Activated T-helper 2 cell treated with anti-CD3 and anti-CD28 coated beads, Interferon-gamma antibody, Interleukin-2, Interleukin-4, amounts not matched to agents 10 μg/mL and 5 μg/mL and 100 μg/mL, durations not matched to agents 14 hours and 24 hours and 36 hours (primary cell): ENCODE measurements at places on chromosomes 5 and 9. TPM values are rescaled to one million over a fixed set of nuclear protein-coding genes. Genes with fewer than 3 reads are reported as not detected.

- H3K27ac ChIP-seq: no peak overlapping the region
- no peaks in the 10 kb centered on the region for H3K36me3 ChIP-seq
- no peaks in the 10 kb centered on the region for H3K4me1 ChIP-seq
- peaks cover 10% of the 10 kb centered on the region for H3K27me3 ChIP-seq
Measured at GRCh38 chr9:126586236-126586635, 27.5 kb upstream of the LMX1B start.

DNA sequence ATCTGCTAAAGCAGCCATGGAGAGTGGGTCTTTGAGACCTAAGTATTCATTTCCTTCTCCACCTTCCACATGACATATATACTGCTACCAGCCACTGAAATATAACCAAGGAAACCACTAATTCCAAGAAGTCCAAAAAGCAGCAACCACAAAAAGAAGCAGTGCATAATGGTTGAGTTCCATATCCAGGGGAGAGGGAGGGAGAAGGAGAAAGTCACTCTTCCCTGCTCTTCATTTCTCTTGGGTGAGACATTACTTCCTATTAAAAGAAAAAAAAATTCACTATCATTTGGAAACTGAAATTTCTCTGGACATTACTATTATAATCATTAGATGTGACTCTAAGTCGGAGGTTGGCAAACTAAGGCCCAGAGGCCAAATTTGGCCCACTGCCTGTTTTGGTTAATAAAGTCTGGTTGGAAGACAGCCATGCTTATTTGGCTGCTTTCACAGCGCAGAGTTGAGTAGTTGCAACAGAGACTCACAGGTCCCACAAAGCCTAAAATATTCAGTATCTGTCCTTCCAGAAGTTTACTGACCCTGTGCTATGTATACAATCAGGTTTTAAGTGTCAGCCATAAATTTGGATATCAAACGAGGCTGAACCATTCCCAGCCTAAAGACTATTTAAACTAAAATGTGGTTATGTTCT lies 168.6 kb downstream of the MPDZ start:
- H3K4me3 ChIP-seq: no peak overlapping the region
- no peaks in the 10 kb centered on the region for H3K27me3 ChIP-seq
- H3K36me3 ChIP-seq: no peaks in the 10 kb centered on the region
- H3K27ac ChIP-seq: no peak overlapping the region
- DNase-seq: no peak

DNA sequence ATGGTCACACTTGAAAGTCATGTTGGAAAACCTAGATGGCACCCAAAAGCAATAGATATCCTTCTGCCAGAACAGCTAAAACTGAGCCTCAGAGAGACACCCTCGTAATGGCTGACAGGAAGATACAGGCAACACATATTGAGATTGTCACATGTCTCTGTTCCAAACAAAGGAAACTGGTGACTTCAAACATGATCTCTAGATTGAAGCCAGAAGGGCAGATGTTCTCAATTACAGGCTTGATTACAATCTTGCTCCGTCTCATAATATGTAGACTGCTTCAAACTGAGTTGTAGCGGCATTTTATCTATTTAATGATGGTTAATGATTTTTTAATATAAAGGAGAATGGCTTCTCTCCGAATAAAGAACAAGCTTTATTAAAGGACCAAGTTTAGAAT lies 774.3 kb downstream of the KCTD16 start:
- no peak for DNase-seq
- H3K36me3 ChIP-seq: no peaks in the 10 kb centered on the region
- H3K27me3 ChIP-seq: no peaks in the 10 kb centered on the region
- no peaks in the 10 kb centered on the region for H3K4me1 ChIP-seq
- H3K4me3 ChIP-seq: no peak overlapping the region

Gene QRFP
- total RNA-seq: not detected in 2 replicates

Gene GNG10
- total RNA-seq: 30.7 and 30.9 TPM in 2 replicates
